ENCODE measurements at places on chromosomes 1 and 21.

DNA sequence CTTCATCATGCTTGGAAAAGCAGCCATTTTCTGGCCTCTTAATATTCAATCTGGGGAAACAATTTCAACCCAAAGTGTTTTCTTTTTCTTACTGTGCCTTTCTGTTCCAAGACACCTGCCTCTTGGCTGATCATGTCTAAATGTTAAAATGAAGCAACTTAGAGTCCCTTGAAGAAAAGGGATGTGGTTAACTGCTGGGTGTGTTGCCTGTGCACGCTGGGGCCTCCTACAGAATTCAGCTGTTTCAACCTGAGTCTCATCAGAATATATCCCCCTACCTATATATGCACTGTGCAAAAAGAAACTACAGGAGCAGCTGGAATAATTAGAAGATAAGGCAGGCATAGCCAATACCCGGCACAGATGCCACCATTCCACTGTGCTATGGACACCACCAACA is 222.0 kb downstream of the OMA1 start:
- peak; percentile 23 for DNase-seq

- no peak for DNase-seq
These were observed 25.2 kb upstream of the ADGRL2 start for GRCh38 chr1:81775510-81775909.

DNA sequence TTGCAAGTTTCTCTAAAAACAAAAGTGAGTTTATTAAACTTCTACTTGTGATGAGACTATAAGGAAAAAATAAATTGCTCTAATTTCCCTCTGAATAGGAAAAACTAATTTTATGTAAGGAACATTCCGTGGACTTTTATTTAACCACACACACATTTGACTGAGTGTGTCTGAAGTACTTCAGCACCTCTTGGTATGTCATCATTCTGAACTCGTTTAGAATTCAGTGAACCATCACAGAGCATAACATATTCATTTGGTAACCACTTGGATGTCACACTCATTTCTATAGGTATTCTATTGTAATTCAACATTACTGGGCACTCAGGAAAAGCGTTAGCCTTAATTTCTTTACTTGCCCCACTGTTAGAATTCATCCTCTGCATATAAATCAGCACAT is 79.1 kb downstream of the RGS21 start:
- no peak for DNase-seq

- no peak for DNase-seq
These were observed 2.6 kb upstream of the THEMIS2 start for GRCh38 chr1:27869719-27870085.

- DNase-seq, result no peak
These were observed 26.0 kb downstream of the CDCA8 start for GRCh38 chr1:37718181-37718900.

- DNase-seq, result no peak
These were observed 3.9 kb downstream of the ARHGEF2 start for GRCh38 chr1:155974208-155975115.

DNA sequence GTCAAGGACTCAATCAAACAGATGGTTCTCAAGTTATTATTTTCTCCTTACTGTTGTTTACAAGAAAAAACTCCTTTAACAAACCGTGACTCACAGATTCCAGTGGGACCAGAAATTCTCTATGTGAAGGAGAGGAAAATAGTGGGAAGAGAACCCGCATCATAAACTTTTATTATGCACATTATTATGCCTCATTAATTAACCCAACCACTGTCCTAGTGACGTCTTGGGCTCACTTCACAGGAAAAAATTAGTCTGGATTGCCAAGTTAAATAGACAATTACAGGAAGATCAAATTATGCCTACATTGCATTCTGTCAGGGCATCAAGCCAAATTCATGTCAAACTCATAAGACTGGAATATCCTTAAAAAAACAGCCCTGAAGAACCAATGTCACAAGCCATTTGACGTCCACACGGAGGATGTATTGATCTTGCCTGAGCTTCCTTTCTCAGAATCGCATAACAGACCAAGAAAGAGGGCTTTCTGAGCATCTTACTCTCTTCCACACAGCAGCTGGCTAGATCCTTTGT is 347.8 kb downstream of the DUSP10 start:
- DNase-seq, result no peak

GRCh38 chr1:10835822-10836421 is 39.5 kb upstream of the CASZ1 start:
- DNase-seq, result peak; percentile 68

DNA sequence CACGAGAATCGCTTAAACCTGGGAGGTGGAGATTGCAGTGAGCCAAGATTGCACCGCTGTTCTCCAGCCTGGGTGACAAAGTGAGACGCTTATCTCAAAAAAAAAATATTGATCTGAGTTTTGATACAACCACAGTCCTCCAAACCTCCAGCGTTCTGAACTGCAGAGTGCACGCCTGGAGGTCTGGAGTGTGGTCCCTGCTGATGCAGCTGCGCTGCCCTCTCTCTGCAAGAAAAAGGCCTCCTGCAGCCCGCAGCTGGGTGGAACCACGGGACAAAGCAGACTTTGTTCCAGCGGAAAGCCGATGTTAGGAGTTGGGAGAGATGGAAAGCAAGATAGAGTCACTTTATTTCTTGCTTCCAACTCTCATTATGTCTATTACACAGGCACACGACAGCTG is 144.9 kb upstream of the SOD1 start:
- no peak for DNase-seq

GRCh38 chr1:42700006-42700405 is 17.8 kb downstream of the YBX1 start:
- no peak for DNase-seq

DNA sequence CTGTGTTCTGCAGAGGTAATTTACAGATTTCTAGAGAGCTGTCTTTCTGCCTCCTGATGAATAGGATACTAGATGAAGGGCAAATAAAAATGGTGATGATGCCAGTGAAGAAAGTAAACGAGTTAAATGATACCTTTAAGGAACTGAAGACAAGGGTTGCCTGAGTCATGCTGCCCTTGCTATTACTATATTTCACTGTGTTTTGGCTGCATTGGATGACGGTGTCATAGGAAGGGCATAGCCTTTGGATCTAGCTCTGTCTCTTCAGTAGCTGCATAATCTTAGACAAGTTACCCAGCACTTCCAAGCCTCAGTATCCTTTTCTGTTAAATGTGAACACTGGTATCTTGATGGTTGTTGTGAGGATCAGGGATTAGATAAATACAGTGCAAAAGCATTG is 131.5 kb upstream of the FGGY start:
- DNase-seq, result no peak

DNA sequence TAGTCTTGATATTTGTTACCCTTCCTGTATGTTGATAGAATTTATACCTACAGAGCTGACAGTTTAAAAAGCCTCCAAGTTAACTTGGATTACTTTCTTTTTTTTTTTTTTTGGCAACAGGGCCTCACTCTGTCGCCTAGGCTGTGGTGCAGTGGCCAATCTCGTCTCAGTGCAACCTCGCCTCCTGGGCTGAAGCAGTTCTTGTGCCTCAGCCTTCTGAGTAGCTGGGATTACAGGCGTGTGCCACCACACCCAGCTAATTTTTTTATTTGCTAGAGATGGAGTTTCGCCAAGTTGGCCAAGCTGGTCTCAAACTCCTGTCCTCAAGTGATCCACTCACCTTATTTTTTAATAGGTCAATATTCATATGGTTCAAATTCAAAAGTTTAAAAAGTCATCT is 32.7 kb downstream of the WDTC1 start:
- no peak for DNase-seq

- DNase-seq, result no peak
These were observed 12.8 kb downstream of the HEYL start for GRCh38 chr1:39626646-39627045.

DNA sequence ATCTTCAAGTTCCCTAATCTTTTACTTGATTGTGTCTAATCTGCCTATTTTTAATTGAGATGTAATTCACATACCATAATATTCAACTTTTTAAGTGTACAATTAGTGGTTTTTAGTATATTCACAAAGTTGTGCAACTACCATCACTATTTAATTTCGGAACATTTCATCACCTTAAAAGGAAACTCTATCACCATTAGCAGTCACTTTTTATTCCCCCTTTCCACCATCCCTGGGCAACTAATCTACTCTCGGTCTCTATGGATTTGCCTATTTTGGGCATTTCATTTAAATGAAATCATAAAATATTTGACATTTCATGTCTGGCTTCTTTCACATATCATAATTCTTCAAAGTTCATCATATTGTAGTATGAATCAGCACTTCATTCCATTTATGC is 30.6 kb upstream of the HYI start:
- no peak for DNase-seq

- DNase-seq, result peak; percentile 99
These were observed at the start of gene PLK3 for GRCh38 chr1:44799770-44800584. Gene PLK3 (plus strand): TSS chr1:44800377. CDS start chr1:44800464, 87 bp downstream.
